ENCODE measurements at places on chromosomes 12 and 14.

GRCh38 chr12:67447180-67447579 is 178.0 kb downstream of the CAND1 start:
- no peak for DNase-seq

GRCh38 chr12:61750604-61751003 is 509.6 kb upstream of the USP15 start:
- DNase-seq, result no peak

DNA sequence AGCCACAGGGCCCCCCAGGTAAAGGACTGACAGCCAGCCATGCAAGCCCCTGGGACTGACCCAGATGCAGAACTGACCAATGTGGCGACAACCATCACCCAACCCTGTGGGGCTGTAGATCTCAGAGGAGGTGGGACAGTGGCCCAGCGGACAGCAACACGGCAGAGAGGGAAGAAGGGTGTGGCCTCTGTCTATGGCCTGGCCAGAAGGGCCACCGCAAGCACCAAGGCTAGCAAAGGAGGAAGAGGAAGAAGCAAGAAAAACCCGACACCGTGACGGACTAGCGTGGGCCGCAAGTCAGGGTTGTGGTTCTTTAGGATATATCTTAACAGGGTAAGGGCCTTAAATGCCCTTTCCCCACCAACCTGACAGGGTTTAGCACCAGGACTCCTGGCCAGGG is 71.2 kb downstream of the ITPK1 start:
- peak; percentile 54 for DNase-seq

GRCh38 chr12:49470986-49471385 is 67.8 kb upstream of the KCNH3 start:
- no peak for DNase-seq

- no peak for DNase-seq
Measured at GRCh38 chr14:92819011-92819597, 25.0 kb downstream of the GOLGA5 start.

GRCh38 chr12:13144266-13144828 is 40.9 kb upstream of the GSG1 start:
- no peak for DNase-seq

DNA sequence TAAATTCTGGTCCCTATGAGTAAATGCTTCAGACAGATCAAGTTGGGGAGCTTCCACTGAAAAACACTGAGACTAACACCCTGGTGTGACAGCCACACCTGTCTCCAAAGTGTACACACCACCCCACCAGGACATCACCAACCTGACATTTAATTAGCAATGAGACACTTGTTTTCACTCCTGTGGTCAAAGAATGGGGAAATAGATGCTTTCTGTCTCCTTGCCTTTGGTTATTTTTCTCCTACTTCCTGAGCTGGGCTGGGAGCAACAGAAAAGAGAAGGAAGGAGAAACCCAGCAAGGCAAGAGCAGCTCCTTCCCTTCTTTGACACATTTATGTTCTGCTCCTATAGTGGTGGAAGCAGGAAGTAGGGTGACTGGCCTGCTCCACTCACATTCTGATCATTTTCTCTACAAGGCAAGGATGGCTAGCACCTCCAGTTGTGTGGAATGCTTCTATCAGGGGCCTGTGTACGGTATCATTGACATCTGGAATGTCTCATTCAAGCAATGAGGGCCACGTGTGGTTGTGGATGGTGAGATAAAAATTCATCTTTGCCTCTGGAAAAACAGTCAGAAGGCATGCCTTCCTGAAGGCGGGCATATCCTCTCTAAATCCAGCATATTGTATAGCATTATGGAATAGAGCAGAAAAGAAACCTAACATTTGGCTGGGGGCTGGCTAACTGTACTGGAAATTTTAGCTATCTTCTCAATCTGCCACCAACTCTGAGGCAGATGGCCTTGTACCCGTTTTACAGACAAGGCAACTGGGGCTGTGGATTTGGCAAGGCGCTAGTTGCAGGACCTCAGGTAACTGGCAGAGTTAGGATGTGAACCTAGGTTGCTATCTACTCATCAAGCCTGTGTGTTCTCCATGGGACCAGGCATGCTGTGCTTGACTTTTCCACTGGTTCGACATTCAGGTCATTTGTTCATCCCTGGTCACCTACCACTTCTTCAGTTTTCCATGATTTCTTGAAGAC is 24.8 kb upstream of the LGALS3 start:
- DNase-seq, result no peak

- no peak for DNase-seq
Measured at GRCh38 chr12:29516431-29516875, 19.0 kb upstream of the OVCH1 start.

- no peak for DNase-seq
Measured at GRCh38 chr14:62824086-62824485, 221.2 kb downstream of the KCNH5 start.

GRCh38 chr12:109626378-109627115 is 53.0 kb downstream of the MVK start:
- DNase-seq, result no peak

- no peak for DNase-seq
Measured at GRCh38 chr14:64738281-64738804, 34.1 kb downstream of the PLEKHG3 start.

DNA sequence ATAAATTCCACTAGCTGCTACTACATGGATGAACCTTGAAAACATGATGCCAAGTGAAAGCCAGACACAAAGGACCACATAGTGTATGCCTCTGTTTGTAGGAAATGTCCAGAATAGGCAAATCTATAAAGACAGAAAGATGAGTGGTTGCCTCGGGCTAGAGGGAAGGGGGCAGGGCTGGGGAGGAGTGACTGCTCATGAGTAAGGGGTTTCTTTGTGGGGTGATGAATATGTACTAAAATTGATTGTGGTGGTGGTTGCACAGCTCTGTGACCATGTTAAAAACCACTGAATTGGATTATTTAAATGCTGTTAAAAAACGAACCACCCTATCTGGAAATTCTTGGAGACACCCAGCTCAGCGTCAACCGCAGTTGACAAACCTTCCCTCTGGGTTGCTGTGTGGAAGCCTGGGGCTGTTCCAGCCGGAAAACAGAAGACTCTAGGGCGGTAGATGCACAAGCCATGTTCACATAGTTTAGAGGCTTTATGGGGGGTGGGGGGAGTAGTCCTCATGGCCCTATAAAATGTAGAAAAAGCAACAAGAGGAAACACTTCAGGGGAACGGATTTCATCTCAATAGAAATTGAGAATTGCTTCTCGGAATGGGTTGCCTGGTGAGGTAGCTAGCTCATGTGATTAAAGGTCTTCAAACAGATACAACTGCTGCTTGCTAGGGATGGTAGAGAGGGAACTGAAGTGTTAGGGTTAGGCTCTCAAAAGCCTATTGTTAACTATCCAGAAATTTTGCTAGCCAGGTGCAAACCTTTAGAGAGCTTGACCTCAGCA is 29.4 kb downstream of the RIN3 start:
- no peak for DNase-seq

- DNase-seq, result no peak
Measured at GRCh38 chr12:97387844-97388243, 74.8 kb upstream of the RMST start.

DNA sequence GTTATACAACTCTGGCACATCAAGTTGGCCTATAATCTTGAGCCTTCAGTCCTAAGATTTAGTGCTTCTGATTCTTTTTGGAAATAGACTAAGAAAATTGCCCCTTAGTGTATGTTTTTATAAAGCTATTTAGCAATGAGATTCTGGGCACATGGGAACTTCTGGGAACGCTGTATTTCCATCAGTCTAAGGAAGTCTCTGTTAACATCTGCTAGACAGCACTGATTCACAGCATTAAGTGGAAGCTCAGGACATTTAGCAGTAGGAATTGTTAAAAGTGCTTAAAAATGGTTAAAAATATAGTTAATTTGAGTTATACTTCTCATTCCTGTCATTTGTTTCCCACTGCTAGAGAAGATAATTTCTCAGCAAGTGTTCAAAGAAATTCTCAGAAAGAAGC is 579.1 kb downstream of the SLC16A7 start:
- no peak for DNase-seq

DNA sequence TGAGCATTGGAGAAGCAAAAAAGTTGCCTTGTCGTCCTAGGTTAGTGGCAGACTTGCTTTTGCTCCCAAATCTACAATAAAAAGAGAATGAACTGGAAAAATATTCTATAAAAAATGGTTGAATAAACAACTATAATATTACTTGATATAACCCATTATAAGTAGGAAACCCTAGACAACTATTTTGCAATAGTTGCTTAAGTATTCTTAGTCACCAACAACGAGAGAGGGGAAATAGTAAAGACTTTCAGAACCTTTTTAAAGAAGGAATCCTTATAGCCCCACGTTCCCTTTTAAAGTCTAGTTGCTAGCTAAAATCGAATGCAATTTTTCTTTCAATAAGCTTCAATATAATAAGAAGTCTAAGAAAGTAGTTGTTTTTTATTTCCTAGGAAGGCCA is 17.5 kb downstream of the AQP6 start:
- DNase-seq, result no peak

DNA sequence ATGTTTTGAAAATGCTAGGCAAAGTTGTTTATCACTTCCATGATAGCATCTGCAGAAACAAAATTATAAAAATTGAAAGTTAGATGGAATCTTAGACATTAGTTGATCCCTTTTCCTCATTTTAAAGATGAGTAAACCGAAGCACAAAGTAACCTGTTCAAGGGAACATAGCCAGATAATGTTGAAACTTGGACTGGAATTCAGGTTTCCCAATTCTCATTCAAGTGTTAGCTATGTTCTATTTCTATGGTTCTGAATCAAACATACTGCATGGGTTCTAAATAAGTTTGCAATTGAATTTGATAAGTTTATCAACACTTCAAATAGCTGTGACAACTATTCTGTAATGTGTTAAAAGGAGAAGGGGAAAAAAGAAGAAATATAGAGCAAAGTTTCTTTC is 122.4 kb upstream of the SOX5 start:
- no peak for DNase-seq

- no peak for DNase-seq
Measured at GRCh38 chr14:61577506-61577931, 117.8 kb upstream of the HIF1A start.

- no peak for DNase-seq
Measured at GRCh38 chr12:64469455-64470142, 17.7 kb downstream of the TBK1 start.

DNA sequence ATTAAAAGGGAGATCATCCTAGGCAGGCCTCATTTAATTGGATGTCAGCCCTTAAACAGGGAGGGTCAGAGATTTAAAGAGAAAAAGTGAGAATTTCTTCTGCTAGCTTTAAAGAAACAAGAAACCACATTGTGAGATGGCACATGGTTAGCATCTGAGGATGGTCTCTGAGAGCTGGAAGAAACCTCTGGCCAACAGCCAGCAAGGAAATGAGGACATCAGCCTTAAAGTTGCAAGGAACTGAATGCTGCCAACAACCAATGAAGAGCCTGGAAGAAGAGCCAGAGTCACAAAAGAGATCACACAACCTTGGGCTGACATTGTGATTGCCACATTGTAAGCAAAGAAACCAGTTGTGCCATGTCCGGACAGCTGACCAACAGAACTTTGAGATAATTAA is 17.5 kb upstream of the FAR2 start:
- DNase-seq, result no peak

- DNase-seq, result no peak
Measured at GRCh38 chr14:36702474-36702873, 40.8 kb downstream of the PAX9 start.

GRCh38 chr14:77068517-77069200 is 29.4 kb upstream of the CIPC start:
- DNase-seq, result no peak

- DNase-seq, result no peak
Measured at GRCh38 chr12:19689226-19689625, 249.9 kb downstream of the AEBP2 start.

GRCh38 chr14:101457301-101457935 is 103.9 kb upstream of the DIO3 start:
- no peak for DNase-seq

GRCh38 chr12:67592228-67593011 is 56.1 kb upstream of the DYRK2 start:
- no peak for DNase-seq

DNA sequence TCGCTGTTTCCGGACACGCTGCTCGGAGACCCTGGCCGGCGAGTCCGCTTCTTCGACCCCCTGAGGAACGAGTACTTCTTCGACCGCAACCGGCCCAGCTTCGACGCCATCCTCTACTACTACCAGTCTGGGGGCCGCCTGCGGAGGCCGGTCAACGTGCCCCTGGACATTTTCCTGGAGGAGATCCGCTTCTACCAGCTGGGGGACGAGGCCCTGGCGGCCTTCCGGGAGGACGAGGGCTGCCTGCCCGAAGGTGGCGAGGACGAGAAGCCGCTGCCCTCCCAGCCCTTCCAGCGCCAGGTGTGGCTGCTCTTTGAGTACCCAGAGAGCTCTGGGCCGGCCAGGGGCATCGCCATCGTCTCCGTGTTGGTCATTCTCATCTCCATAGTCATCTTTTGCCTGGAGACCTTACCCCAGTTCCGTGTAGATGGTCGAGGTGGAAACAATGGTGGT is 90.0 kb downstream of the GALNT8 start:
- no peak for DNase-seq

GRCh38 chr12:54416687-54417603 is 2.1 kb downstream of the ITGA5 start:
- peak; percentile 59 for DNase-seq

GRCh38 chr12:46259071-46259470 is 9.8 kb downstream of the SLC38A1 start:
- no peak for DNase-seq

GRCh38 chr14:42192738-42193653 is 586.3 kb downstream of the LRFN5 start:
- no peak for DNase-seq

GRCh38 chr14:76312821-76313220 is 63.1 kb upstream of the ESRRB start:
- DNase-seq, result no peak

DNA sequence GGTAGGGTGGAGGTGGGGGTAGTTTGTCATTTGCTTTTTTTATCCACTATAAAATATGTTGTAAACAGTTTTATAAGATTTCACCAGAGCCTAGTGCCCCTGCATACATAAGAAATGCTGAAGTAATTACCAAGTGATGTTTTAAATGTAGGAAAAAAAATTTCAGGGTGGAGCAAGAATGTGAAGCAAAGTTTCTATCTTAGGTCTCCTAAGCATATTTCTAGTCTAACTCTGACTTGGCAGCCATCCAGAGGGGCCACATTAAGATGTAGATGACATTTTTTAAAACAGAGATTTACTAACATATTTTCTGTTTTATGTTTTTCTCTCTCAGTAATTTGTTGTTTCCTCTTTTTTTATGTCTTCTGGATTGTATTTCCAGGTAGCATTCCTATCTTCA is 15.8 kb upstream of the KRAS start:
- DNase-seq, result no peak

GRCh38 chr12:19490908-19491307 is 51.6 kb downstream of the AEBP2 start:
- no peak for DNase-seq

DNA sequence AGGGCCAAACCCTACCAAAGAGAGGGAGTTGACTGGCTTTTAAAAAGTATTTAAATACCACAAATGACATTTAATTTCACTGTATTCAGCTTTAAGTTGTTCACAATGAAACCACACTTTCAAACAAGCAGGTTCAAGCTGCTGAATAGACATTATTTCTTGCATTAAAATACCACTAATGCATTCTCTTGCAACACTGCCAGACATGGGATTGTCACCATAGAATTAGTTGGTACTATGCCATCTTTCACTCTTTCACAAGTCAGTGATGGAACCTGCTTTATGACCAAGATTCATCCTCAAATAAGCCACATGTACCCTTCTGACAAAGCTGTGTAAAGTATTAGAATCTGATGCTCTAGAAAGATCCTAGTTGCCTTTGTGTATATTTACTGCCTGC is 239.4 kb downstream of the PAWR start:
- no peak for DNase-seq

All from CMK (cell line).